Head of caudate nucleus (tissue), 42 donors: ENCODE measurements at places on chromosomes 1 and 21.

- DNase-seq, result no peak
Observed at GRCh38 chr1:198771563-198772153, 132.8 kb downstream of the PTPRC start.

GRCh38 chr1:159066108-159066507, 10.5 kb downstream of the AIM2 start:
- no peak for DNase-seq

GRCh38 chr1:3119725-3120124, 50.7 kb downstream of the PRDM16 start:
- no peak for DNase-seq

DNA sequence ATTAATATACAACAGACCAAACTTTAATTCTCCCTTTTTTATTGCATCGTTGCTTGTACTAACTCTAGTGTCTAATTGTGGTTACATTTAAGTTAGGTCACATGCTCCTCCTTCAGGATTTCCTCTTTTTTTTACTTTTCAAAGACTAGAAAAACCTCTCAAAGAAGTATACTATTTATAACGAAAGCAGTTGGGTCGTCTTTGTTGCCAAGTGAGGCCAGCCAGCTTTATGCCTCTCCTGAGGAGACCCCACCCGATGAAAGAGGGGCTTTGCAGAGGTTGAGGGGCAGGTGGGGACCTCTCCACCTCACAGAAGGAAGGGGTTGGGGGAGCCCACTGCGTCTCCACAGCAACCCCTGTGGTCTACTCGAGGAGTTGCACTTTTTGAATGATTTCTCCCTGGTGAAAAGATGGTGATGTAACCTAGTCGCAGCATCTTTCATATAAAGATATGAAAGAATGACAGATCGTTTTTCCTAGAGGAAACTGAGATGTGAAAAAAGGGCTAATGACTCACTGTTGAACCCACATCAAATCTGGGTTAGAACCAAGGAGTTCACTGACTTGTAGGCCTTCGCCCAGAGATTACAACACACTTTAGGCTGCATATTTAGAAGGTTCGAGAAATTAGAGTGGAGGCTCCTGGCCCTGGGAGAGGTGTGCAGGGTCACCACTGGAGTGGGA, 6.4 kb downstream of the TGFB2 start:
- DNase-seq, result peak; percentile 18

GRCh38 chr1:192010406-192010805, 147.9 kb upstream of the RGS18 start:
- no peak for DNase-seq

DNA sequence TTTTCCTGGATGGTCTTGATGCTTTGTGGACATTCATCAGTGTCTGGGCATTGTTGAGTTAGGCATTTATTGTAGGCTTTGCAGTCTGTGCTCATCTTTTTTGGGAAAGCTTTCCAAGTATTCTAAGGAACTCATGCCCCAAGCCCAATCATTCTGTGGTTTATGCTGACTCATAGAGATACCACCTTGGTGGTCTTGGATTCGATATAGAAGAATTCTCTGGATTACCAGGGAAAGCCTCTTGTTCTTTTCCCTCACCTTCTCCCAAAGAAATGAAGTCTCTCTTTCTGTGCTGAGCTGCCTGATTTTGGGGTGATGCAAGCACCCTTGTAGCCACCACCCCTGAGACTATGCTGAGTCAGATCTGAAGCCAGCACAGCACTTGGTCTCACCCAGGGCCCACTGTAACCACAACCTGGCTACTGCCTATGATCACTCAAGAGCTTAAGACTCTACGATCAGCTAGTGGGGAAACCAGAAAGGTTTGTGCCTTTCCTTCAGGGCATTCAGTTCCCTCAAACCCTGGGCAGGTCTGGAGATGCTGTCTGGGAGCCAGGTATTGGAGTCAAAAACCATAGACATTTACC, 422.6 kb downstream of the NUF2 start:
- DNase-seq, result no peak

- no peak for DNase-seq
Observed at GRCh38 chr1:192918259-192918658, 109.4 kb downstream of the RGS2 start.

- DNase-seq, result no peak
Observed at GRCh38 chr1:151661751-151662150, 49.9 kb downstream of the SNX27 start.

GRCh38 chr1:94772230-94772641, 47.9 kb upstream of the SLC44A3 start:
- DNase-seq, result peak; percentile 60

DNA sequence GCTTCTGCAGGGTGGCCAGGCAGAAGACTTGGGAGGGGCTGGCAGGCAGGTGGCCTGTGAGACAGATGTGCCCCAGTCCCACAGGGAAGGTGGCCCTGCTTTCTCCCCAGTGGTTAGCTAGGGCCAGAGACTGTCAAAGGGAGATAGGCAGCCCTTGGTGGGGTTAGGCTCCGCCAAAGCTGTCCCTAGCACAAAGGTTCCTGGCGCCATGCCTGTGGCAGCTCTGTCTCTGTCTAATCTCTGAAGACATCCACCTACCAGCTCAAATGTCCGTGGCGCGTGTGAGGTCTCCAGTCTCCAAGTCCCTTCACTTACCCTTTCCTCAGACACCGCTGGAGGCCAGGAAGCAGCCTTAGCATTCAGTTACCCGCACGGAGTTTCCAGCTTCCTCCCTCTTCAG, 17.7 kb downstream of the TCP10L start:
- DNase-seq, result no peak

DNA sequence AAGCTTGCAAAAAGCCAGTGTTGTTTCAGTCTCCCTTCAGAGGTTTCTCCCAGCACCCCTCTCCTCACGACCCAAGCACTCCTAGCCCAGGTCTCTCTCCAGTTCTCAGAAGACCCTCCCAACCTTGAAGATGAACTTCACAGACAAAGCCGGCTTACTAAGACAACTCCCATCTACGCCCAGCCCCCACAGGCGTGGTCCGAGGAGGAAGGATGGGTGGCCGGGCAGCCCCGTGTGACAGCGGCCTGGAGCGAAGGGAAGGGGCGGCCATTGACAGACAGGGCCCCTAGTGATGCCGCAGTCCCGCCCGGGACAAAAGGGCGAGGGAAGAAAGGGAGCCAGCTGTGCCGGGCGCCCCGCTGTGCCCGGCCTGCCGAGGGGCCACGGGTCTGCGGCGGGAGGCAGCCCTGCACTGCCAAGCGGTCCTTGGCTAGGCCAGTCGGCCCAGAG, 6.9 kb downstream of the PAX7 start:
- no peak for DNase-seq

GRCh38 chr1:232207073-232207866, 422.7 kb downstream of the SIPA1L2 start:
- no peak for DNase-seq

- DNase-seq, result no peak
Observed at GRCh38 chr1:19559641-19560040, 74.3 kb upstream of the CAPZB start.

DNA sequence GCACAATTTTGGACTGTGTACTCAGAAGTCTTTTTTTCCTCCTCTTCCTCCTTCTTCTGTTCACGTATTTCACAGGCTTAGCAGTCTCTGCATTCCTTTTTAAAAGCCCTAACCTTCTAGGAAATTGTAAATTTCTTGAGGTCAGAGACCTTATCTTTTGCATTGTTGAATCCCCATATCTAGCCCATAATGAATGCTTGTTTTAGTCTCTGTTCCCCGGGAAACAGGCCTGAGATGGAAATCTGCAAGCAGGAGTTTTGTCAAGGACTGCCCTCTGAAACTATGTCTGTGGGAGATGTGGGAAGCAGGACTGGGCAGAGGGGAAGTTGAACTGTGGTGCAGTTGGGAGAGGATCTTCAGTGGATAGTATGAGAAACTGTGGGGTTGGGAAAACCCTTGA, 272.2 kb upstream of the DAB1 start:
- DNase-seq, result no peak

DNA sequence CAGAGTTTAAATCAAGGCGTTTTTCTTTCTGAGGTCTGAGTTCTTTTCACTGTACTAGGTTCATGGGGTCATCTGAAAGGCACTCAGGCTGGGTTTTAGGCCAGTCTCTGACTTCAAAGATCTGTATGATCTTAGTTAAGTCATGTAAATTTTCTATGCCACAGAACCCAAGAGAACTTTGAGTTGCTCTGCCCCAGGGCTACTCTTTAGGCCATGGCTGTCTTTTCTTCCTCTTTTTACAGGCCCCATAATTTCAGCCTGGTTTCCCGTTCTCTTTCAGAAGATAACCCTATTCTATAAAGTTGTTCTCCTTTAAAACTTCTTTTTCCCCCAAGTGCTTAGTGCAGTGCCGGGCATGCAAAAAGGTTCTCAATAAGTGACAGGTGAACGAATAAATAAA, 26.1 kb downstream of the METTL13 start:
- no peak for DNase-seq

- DNase-seq, result no peak
Observed at GRCh38 chr1:184641894-184642293, 112.8 kb downstream of the EDEM3 start.

DNA sequence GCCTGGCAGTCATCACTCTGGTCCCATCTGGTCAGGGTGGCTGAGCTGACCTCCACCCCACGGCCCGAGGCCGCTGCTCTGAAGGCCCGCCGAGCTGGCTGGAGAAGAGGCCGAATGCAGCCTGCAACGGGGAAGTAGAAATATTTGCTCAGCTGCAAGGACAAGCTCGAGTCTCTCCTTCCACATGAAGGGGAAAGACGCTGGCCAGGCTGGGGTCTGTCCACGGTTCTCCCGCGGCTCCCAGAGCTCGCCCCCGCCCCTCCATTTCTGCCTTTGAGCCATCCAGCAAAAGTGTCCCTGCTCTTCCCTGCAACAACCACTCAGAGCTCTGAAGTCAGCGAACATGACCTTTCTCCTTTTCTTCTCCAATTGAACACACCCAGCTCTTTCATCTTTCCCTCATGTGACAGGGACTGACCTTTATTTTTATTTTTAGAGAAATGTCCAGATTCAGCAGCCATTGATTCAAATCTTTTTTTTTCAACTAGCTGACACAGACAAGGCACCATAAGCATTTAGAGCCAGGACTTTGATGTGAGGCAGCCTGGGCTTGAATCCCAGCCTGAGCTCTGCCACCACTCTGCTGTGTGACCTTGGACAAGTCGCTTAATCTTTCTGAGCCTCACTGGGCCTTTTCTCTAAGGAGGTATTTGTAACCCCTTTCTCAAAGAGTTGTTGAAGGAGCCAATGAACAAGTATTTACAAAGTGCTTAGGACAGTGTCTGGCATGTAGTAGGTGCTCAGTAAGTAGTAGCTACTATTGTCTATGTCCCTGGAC, 149.3 kb upstream of the WNT4 start:
- DNase-seq, result no peak

- no peak for DNase-seq
Observed at GRCh38 chr1:189866606-189867005, 611.1 kb downstream of the BRINP3 start.

DNA sequence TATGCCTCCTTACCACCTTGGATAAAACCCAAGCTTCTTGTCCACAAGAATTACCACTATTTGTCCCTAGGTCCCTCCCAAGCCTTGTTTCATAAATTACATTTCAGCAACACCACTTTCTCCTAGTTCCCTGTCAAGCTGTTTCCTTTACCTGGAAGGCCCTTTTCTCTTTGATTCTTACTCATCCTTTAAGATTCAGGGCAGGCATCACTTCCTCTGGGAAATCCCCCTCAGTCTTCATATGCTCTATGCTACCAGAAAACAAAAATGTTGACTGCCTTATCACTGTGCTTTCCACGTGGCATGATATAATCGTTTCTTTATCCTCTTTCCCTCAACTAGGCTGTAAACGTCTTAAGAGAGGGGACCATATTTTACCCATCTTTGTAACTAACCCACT, 102.7 kb downstream of the LYST start:
- DNase-seq, result no peak

- DNase-seq, result peak; percentile 5
Observed at GRCh38 chr1:94962409-94963265, 35.7 kb upstream of the CNN3 start.

GRCh38 chr1:24968941-24969585, 39.0 kb upstream of the RUNX3 start:
- no peak for DNase-seq

GRCh38 chr1:6794164-6794563, 8.9 kb downstream of the CAMTA1 start:
- no peak for DNase-seq

GRCh38 chr1:147391114-147391513, 148.6 kb downstream of the CHD1L start:
- no peak for DNase-seq

GRCh38 chr1:241442686-241443085, 76.9 kb downstream of the FH start:
- DNase-seq, result no peak

- no peak for DNase-seq
Observed at GRCh38 chr1:150575072-150575489, 4.3 kb downstream of the MCL1 start.

DNA sequence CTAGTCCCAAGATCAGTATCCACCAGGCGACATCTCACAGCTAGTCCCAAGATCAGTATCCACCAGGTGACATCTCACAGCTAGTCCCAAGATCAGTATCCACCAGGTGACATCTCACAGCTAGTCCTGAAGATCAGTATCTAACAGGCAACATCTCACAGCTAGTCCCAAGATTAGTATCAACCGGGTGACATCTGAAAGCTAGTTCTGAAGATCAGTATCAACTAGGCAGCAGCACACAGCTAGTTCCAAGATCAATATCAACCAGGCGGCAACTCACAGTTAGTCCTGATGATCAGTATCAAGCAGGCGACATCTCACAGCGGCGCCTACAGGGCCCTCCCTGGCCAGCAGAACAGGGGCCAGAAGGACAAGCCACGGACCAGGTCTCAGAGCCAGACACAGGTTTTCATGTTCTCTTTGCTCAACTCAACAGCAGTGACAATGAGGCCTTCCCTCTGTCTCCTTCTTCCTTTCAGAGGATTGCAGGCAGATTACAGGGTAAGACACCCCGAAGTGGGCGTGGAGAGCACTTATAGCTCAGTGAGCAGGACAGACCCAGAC, 32.5 kb downstream of the NPHP4 start:
- no peak for DNase-seq

GRCh38 chr1:53412285-53413174, 46.7 kb upstream of the DMRTB1 start:
- no peak for DNase-seq

GRCh38 chr1:115230281-115230680, 107.8 kb downstream of the NGF start:
- no peak for DNase-seq

DNA sequence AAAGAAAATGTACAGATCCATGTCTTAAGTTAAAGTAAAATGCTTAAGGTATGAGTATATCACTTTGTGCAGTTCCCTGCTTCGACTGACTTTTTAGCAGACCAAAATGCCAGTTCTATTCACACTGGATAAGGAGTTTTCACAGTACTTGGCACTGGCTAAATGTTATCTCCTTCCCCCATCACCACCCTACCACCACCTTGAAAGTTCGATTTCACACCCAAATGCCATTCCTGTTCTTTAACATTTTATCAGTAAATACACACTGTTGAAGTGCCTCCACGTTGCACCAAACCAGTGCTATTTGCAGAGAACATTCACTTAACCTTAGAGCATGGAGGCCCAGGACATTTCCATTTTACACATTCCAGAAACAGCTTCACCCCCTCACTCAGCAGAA, 100.0 kb downstream of the URB2 start:
- no peak for DNase-seq
